Activated naive CD4-positive, alpha-beta T cell treated with anti-CD3 and anti-CD28 coated beads for 36 hours (primary cell): ENCODE measurements at places on chromosomes 6 and 20. TPM values are rescaled to one million over a fixed set of nuclear protein-coding genes. Genes with fewer than 3 reads are reported as not detected.
A peak's percentile ranks its signal among the peaks of the same experiment; 100 is the strongest.

Gene PGBD1
- 0.69 TPM for total RNA-seq

Gene KCNB1
- total RNA-seq = not detected

Gene LZTS3
- total RNA-seq = 1.4 TPM

Gene FRK
- total RNA-seq = not detected

Gene C4B
- 3.3 TPM for total RNA-seq

Gene ABRACL
- total RNA-seq = 185 TPM

Gene WFDC6
- total RNA-seq = not detected

Gene MCCD1
- not detected for total RNA-seq

Gene CD93
- 0.05 TPM for total RNA-seq

Gene C20orf204
- total RNA-seq = 1.7 TPM

DNA sequence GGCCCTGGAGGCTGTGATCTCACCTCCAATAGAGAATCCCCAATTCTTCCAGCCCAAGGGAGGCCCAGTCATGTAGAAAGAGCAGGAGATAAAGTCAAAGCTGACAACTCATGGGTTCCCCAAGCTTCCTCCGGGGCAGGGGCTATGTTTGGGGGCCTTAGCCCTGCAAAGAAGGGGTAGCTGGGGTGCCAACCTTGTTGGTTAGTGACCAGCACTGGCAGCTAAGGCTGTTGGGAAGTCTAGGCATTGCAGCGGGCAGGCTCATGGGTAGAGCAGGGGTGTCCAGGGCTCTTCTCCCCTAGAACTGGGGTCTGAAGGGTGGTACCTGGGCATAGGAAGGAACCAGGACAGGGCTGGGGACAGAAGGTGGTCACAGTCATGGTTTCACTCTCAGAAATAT, 36.4 kb downstream of the TGM2 start:
- no peak for DNase-seq

DNA sequence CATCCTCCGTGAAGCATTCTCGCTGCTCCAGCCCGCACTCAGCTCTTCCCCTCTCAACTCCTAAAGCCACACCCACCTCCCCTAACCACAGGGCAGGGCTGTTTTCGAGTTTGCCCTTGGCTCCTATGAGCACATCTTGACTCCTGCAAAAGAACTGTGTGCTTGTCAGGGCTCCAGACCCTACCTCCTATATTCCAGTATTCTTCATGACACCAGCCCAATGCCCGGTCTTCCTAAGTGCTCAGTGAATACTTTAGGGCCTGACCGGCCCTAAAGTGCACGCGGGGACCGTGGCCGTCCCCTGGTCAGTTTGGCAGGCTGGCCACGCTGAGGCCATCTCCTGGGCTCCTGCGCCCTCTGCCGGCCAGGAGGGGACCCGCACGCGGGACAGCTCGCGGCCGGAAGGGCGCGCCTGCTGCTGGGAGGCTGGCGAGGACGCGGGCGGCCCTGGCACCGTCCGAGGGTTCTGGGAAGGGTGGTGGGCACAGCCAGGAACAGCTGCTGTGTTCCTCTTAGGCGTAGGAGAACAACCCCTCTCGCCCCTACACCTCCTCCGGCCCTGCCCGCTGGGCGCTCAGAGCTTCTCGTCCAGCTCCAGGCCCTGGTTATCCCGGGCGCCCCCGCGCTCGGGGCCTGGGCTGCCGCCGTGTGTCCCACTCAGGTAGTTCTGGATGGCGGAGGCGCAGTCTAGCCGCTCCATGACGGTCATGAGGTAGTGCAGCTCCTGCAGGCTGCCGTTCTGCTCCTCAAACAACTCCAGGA, 11.0 kb downstream of the UNC5CL start:
- peak; percentile 79 for DNase-seq

GRCh38 chr6:43971776-43972126, 155.5 kb downstream of the MRPL14 start:
- no peak for DNase-seq

- DNase-seq = no peak
Measured at GRCh38 chr20:39473536-39473935, 511.4 kb downstream of the DHX35 start.

DNA sequence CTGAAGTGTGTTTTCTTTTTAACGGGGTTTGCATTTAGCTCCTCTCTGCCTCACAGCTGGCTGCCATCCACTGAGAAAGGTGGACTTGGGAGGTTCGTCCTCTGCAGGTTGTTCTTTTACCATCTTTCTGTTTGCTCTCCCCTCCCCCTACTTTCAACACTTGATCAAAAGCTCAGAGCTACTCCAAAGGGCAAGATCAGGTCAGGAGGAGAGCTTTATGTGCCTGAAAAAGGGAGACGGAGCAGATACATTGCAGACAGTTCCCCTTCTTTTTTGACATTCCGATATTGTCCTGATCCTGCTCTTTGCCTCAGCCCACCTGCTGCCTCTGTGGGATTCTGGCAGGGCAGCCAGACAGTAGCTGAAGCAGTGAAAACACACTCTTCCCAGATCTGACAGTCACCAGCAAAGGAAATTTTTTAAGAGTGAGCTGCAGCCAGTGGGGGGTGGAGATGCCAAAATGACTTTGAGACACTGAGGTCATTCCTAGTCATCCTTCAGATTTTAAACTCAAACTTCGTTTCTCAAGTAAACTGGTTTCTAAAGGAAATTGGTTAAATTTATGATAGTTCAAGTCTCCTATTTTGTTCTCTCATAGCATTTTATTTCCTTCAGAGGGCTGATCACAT, 26.5 kb downstream of the SMLR1 start:
- DNase-seq = no peak

GRCh38 chr20:25120457-25120856, 38.5 kb upstream of the VSX1 start:
- DNase-seq = no peak

DNA sequence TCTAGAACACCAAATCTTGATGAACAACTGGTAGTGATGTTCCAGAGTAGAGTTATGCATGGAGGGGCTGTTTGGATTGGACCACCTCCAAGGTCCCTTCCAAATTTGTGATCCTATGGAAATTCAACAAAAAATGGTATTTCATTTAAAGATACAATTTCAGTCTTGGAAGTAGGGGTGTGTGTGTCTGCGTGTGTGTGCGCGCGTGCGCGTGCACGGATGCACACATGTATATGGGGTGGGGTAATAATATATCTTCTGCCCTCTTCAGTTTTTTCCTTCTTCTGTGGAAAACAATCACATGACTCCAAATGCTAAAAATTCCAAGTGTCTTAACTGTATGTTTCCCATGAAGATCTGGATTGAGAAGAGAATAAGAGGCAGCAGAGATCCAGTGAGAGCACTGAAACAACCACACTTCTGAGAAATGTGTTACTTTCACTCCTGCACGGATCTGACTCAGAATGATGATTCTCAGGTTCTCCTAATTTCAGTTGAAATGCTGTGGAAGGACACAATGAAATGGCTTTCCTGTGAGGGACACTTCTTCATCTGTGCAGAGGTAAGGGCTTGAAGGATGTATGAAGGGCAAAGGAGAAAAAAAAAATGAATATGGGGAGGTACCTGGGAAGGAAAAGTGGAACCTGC, 10.6 kb upstream of the IL17F start:
- peak; percentile 37 for DNase-seq

GRCh38 chr6:35070111-35070510, 71.0 kb downstream of the TCP11 start:
- no peak for DNase-seq

DNA sequence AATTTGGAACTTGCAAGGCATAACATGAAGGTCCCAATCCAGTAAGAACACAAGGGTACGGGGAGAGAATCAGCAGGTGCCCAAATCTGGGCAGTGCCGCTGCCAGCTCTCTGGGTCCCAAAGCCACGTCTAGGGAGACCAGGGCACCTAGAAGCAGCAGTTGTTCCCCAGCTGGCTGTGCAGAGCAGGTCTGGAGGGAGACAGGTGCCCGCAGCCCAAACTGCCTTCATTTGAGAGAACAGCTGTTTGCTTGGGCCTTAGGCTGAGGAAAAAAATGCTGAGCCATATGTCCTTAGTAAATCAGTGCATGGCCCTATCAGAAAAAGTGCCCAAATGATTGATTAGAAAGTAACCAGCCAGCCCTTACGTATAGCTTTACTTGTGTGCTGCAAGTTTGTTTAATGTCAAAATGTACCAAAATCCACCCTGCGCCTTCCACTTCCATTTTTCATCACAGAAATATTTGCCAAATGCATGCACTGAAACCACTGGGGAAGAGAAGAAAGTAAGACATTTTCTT, 9.1 kb upstream of the PRELID3B start:
- DNase-seq = no peak

- DNase-seq = no peak
Measured at GRCh38 chr6:118892355-118892991, 1.5 kb upstream of the ASF1A start.

GRCh38 chr6:14584450-14584849, 466.9 kb downstream of the CD83 start:
- no peak for DNase-seq

- DNase-seq = no peak
Measured at GRCh38 chr6:2775003-2775402, 9.8 kb downstream of the WRNIP1 start.

- DNase-seq = peak; percentile 42
Measured at GRCh38 chr6:152094992-152095592, 287.6 kb downstream of the ESR1 start.

- DNase-seq = peak; percentile 36
Measured at GRCh38 chr20:44576297-44576696, 6.1 kb upstream of the PKIG start.

DNA sequence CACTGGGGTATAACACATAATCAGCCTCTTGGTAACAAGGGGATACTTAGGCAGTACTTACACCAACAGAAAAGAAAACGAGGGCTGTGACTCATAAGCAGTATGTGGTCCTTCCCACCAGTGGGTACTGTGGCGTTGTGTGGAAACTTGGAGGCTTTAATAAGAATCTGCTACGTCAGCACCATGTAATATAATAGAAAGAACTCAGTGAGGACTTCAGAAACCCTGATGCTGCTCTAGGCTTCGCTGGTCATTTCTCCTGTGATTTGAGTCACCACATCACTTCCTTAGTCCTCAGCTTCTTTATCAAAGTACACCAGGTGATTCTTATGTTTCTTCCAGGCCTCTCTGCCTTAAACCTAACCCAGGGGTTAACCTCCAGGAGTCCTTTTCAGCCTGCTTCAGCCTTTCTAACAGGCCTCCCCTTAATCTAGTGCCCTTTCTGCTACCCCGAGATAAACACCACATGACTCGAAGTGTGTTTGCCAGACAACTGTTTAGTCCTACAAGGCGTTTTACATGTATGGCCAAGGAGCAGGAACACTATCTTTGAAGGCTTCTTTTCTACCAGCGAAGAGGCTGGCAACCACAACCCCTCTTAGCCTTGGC, 68.5 kb downstream of the FYN start:
- DNase-seq = peak; percentile 74

- DNase-seq = peak; percentile 46
Measured at GRCh38 chr6:34414999-34415858, 10.6 kb downstream of the RPS10 start.

DNA sequence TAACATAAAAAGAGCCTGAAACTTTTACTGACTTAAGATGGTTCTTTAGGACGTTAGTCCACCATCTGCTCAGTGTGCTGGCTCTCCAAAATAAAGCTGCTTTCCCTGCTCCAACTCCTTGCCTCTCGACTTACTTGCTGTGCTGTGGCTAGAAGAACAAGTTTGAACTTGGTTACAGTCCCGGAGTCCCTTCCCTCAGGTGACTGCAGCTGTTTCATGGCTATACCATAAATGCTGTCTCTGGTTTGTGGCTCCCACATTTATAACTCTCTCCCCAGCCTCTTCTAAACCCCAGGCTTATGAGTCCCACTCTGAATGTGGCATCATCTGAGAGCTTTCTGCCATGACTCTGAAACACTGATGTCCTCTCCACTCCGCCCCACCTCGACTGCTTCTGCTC, 306.4 kb upstream of the PRND start:
- DNase-seq = no peak

DNA sequence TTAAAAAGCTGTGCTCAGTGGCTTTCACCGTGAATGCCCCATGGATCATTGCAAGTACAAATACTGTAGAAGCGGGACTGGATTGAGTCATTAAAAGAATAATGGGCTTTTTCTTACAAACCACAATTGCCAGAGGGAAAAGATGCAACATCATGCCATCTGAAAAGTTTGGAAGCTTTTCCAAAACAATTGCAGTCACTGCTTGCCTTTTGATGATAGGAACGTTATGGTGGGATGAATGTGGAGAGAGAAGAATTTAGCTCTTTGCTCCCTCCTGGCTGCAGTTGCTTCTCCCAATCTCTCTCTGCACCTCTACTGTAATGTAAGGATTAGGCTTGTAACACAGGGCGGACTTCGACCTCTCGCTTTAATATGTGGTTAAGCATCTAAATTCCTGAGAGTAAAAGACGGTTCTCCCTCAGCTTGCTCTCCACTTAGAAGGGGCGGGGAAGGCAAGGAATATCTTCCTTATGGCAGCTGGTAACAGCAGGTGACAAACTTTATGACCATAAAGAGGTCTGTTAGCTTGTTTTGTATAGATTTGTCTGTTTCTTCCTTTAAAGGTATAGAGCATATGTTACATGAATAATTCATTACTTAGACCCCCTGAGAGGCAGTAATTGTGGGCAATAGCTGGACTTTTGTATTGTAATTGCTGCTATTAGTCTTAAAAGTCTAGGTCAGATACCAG, 376.1 kb downstream of the UTRN start:
- DNase-seq = no peak

DNA sequence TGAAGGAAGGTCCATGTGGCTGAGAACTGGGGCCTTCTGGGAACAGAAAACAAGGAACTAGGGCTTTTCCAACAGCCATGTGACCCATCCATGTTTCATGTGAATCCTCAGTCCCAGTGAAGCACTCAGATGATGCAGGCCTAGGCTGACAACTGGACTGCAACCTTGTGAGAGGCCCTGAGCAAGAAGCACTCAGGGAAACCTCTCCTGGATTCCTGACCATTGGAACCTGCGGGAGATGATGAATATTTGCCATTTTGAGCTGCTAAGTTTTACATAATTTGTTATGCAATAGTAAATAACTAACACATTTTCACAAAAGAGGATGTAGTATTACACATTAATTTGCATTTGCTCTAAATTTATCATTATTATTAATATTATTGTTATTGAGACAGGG, 38.4 kb upstream of the HLA-G start:
- DNase-seq = no peak

GRCh38 chr20:19129976-19130612, 82.3 kb upstream of the SLC24A3 start:
- DNase-seq = no peak

DNA sequence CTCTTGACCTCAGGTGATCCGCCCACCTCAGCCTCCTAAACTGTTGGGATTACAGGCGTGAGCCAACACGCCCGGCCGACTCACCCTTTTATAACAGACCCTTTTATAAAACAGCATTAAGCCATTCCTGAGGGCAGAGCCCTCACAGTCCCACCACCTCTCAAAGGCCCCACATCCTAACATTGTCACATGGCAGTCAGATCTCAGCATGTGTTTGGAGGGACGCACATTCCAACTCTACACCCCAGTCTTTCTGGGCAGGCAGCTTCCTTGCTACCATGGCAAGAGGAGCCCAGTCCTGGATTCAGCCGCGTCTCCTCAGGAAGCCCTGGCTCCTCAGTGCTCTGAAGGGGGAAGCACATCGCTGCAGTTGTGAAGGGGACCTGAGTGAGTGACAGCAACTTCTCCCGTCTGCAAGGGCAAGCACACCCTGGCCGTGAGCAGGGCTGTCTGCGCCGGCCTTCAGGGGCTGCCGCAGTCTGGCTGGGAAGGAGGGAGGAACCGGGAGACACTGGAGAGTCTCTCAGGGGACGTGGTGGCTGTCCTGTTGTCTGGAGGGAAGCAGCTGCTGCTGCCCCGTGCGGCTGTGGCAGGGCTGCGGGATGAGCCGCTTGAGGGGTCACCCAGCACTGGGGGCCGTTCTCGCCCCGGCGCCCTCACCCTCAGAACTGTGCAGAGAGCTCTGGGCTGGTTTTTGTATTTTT, 15.9 kb downstream of the OSBPL2 start:
- no peak for DNase-seq
